ENCODE measurements at places on chromosomes 3 and 15. TPM values are rescaled to one million over a fixed set of nuclear protein-coding genes. Genes with fewer than 3 reads are reported as not detected.
A peak's percentile ranks its signal among the peaks of the same experiment; 100 is the strongest.

- no peak for DNase-seq
Measured at GRCh38 chr3:159782724-159783421, 205.8 kb upstream of the IL12A start.

DNA sequence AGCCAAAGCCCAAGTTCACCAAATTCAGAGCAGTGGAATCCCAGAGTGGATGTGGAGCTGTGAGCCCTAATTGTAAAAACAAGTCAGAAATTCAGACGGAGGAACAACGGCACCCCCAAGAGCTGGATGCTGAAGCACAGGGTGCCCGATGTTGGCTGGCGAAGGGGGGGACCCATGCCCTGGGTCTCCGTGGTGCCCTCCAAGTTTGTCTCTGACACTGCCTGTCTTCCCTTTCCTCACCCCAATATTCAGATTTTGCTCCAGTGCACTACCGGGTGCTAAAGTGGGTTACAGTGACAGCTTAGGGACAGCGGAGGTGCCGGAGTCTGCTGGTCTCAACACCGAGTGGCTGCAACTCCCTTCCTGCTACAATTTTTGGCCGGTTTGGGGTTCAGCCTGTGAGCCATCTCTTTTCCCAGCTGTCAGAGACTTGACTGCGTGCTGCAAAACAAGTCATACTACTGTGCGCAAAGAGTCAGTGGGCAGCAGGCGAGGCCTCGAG is 6.6 kb downstream of the GRIP2 start:
- DNase-seq = no peak

DNA sequence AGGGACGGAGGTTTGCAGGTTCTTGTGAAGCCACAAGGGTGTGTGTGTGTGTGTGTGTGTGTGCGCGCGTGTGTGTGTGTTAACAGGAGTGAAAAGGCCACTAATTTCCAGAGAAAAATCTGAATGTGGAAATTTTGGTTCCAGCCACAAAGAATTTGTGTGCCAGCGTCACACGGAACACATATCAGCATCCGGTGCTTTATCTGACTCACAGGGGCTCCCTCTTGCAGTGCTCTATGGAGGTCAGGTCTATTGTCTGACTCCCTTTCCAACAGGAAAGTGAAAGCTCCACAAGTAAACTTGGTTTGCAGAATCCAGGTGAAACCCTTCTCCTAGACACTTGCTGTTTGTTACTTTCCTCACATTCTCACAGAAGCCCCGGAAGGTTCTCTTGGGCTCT is 6.2 kb downstream of the CLDN11 start:
- no peak for DNase-seq

DNA sequence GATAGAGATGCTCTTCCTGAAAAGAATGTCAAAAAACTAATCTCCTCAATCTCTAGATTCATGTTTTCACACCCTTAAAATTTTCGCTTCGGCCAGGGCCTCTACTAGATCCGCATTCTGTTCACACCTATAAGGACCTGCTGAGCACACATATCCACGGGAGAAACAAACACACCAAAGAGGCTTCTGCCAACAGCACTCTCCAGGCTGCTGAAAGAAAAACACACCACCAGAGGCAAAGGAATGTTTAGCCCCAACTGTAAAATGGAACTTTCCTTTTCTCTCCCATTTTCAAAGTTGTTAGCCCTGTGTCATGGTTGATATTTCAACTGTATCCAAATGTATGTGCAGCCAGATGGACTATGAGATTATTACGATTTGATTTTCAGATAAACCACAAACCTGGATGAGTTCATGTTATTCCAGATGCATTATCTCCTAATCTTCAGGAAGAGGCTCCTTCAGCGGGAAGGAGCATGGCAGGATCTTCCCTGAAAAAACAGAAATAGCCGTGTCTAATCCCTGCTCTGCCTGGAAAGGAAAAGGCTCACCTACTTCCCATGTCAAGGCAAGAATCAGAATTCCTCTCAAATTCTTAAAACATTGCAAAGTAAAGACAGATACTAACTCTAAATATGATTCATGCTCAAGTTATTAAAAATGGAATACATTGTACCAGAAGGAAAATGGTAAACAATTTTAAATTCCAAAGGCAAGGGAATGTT is 442.7 kb upstream of the NR2F2 start:
- no peak for DNase-seq

- DNase-seq = no peak
Measured at GRCh38 chr3:130969621-130970020, 57.0 kb downstream of the ASTE1 start.

DNA sequence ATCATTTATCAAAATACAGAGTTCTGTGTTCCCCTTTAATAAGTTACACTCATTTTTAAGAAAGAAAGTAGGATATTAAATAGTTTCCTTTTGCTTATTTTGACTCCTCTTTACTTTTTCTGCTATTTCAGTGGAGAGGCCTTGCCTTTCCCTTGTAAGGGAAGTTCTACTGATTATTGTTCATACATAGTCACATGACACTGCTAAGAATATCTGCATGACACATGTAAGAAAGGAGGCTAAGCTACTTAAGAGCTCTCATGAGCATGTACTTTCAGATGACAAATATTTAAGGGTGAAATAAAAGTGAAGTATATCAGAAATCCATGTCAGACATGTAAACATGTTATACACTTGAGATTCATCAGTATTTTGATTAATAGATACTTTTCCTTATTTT is 39.0 kb downstream of the MYRIP start:
- DNase-seq = no peak

DNA sequence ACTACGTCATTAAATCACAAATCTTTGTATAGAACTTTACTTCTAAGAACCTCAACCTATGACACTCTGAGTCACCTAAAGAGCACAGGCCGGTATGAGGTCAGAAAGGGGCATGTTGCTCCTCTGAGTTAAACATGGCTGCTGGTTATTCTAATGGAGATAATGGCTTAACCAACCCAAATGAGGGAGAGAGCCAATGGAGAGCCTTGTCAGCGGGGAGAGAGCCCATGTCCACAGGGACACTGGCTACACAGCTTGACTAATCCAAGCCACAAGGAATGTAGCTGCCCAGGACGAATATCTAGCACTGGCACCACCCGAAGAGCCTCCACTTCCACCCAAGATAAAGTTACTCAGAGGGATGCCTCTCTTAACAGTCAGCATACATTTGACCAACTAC is 77.0 kb upstream of the STAC start:
- no peak for DNase-seq

DNA sequence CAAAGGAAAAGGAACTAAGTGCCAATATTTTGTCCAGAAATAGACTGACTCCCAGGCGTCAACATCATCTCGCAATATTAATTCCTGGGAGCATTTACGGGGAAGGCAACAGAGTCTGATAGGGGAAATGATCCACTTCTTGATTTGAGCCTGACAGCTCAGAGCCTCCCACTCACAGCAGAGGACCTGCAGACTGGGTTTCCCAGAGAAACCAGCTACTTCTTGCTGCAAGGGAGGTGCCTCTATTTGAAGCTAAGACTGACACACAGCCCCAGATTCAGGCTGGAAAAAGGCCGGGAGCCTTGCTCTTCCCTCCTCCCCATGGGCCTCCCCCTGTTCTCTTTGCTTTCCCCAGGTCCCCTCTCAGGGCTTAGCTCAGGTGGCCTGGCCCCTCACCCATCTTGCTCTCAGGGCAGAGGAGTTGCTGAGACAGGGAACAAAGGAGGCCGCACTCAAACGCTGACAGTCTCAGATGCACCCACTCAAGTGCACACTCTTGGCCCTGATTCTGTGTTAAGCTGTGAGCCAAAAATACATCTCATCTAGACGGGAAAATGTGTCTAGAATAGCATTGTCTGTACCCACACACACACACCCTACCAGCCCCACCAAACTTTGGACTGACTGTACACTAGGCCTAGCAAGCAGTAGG is 49.8 kb upstream of the DCLK3 start:
- no peak for DNase-seq

DNAJC17 gene
- 41.6 TPM for total RNA-seq

GRCh38 chr3:16305111-16305541 is 40.1 kb downstream of the OXNAD1 start:
- DNase-seq = no peak

- DNase-seq = peak; percentile 76
Measured at GRCh38 chr3:52298149-52299098, 10.8 kb downstream of the GLYCTK start.

DNA sequence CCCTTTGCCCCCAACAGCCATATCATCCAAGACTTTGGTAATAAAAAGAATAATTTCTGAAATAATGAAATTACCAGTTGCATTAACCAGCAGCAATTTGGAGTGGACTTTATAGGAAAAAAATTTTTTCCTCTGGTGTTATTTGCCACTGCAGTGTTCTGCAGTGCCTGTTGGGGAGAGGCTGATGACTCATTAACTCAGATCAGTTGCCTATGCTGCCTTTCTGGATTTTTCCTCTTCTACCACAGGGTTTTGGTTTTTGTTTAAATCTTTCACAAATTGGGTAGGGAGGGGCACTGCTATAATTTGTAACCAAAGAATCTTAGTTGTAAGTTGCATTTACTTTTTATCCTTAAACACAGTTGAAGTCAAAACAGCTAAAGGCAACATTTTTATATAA is 22.7 kb downstream of the ATP6V1A start:
- peak; percentile 27 for DNase-seq
